ENCODE measurements at places on chromosomes 11 and 22.

DNA sequence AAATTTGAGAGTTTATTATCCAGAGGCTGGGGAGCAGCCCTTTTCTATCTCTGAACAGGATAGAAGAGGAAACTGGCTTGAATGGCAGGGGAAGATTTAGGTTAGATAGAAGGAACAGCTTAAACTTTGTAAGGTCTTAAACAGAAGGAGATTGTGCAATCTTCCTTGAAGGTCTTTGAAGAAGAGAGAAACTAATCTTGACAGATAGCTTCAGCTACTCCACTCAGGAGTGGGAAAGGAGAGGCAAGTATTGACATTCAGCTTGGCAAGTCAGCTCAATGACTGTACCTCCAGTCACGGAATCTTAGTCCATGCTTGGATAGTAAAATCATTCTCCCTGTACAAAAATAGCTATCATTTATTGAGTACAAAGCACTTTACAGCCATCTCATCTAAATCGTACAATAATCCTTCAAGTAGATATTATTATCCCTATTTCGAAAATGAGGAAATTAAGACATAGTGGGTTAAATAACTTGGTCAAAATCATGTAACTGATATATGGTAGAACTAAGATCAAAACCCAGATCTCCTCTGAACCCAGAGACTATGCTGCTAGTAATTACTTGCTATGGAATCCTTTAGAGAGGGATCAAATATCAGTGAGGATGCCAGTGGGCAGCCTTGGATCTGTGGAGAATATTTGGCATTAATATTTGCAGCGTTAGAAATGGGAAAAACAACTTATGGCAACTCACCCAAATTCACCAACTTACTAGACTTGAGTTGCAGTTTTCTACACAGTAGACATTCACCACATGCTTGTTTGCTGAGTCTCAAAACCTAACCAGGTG lies 14.6 kb downstream of the C11orf97 start:
- no peak for DNase-seq

- DNase-seq, result no peak
These were observed 8.8 kb downstream of the ZBTB16 start for GRCh38 chr11:114068327-114068726.

GRCh38 chr22:36197065-36197440 lies 4.6 kb downstream of the APOL4 start:
- DNase-seq, result no peak

GRCh38 chr11:102577182-102577581 lies 46.6 kb upstream of the MMP7 start:
- no peak for DNase-seq

All from activated naive CD4-positive, alpha-beta T cell (primary cell).